AG08396 (cell line): ENCODE measurements at places on chromosomes 2 and 18.

GRCh38 chr2:235170536-235171521, 219.0 kb downstream of the SH3BP4 start:
- peak; percentile 65 for DNase-seq

DNA sequence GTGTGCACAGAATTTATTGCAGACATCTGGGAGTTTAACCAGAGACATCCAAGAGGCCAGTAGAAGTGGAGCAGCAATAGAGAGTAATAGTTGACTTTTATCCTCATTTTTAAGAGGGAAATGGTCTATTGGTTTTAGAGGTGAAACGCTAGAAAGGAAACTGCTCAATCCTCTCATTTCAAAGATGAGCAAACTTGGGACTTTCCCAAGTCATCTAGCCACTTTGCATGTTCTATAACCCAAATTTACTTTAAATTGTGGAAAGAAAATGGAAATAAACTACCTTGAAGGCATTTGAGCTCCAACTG, 601.7 kb downstream of the ARHGAP15 start:
- DNase-seq, result no peak

GRCh38 chr2:230783101-230783500, 70.5 kb downstream of the CAB39 start:
- no peak for DNase-seq

- DNase-seq, result no peak
Observed at GRCh38 chr2:60735496-60736250, 20.4 kb upstream of the PAPOLG start.

DNA sequence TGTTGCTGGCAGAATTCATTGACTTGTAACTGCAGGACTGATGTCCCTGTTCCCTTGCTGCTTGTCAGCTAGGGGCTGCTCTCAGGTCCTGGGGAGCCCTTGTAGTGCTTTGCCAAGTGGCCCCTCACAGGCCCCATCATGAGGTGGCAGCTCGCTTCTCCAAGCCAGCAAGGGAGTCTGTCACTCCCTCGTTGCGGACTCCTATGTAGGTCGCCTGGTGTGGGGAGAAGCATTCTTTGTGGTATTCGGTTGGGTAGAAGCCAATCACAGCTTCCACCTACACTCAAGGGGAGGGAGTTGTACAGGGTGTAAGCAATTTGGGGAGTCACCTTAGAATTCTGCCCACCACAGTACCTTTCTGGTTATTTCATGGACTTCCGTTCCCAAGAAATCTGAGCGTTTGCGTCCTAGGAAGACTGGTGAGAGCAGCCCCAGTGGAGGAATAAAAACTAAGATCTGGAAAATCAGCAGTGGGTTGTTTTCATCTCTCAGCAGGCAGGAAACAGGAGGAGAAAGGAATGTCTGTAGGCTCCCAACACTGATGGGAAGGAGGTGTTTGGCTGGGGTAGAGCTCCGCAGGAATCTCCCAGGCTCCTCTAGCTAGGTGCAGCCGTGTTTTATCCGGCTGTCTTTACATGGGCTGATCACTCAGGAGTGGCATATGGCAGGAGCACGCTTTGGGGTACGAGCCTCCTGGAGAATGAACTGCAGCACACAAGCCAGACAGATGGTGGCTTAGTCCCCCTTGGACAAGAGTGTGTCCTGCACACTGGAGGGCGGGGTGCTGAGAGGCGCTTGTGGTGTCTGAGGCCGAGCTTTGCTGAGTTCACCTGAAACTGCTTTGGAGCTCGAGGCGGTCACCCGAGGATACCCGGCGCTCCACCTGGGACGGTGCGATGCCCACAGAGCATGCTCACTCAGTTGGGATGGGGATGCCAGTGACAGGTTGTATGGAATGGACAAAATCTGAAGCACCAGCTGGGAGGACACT, 58.3 kb downstream of the LDLRAD4 start:
- no peak for DNase-seq

GRCh38 chr2:186294248-186294888, 191.7 kb upstream of the ZC3H15 start:
- DNase-seq, result no peak

- DNase-seq, result no peak
Observed at GRCh38 chr2:29275186-29275585, 160.0 kb downstream of the CLIP4 start.

DNA sequence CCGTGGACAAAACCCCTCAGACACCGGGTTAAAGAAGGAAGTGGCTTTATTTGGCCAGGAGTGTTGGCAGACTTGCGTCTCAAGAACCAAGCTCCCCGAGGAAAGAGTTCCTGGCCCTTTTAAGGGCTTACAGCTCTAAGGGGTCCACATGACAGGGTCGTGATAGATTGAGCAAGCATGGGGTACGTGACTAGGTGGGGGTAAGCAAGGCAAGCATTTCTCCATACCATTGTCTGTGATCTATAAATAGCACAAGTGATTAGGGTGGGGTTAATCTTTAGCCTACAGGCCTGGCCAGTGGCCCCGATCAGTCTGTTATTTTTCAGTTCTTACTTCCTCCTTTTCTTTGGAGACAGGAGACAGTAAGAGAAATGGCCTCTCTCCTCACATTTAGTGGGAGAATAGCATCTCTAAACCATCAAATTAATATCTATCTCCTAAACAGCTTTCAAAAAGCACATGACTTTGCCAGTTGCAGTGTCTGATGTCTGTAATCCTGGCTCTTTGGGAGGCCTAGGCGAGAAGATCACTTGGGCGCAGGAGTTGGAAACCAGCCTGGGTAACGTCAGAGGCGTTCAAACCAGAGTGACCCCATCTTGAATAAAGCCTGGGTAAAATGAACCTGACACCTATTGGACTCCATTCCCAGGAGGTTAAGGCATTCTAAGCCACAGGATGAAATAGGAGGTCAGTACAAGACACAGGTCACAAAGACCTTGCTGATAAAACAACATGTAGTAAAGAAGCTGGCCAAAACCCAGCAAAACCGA, 18.3 kb upstream of the CNOT11 start:
- DNase-seq, result no peak

DNA sequence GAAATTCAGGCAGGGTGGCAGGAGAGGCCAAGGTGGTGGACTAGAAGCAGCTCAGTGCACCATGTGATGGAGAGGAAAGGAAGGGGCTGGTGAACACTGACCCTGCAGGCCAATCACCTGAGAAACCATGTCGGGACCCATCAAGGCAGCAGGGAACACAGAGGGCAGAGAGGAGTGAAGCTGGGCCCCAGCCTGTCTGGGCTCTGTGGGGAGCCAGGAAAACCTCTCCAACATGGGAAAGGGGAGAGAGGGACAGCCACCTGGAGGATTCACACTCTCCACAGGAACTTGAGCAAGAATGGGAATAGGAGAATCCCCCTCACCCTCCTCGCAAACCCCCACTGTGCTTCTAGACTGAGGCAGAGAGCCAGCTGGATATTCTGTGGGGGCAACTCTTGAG, 85.5 kb upstream of the CYP26B1 start:
- no peak for DNase-seq

DNA sequence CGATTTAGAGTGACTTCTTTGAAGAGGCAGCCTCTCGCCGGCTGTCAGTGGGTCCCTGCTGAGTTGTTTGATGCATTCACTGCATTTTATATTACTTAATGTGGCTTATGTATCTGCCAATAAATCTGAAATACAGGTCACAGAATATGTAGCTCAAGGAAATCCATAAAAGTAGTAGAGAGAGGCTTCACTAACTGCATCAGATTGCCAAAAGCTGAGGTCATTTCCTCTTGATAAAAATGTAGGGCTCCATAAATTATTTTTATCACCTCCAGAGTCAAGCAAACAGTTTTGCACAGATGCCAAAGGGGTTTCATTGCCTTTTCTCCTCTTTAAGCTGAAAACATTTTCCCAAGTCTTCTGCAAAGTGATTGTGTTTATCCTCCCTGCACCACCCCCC, 36.5 kb upstream of the CCDC93 start:
- DNase-seq, result no peak

GRCh38 chr2:147027436-147027835, 817.4 kb upstream of the ACVR2A start:
- DNase-seq, result no peak

GRCh38 chr18:24530630-24531111, 70.2 kb downstream of the HRH4 start:
- peak; percentile 37 for DNase-seq

DNA sequence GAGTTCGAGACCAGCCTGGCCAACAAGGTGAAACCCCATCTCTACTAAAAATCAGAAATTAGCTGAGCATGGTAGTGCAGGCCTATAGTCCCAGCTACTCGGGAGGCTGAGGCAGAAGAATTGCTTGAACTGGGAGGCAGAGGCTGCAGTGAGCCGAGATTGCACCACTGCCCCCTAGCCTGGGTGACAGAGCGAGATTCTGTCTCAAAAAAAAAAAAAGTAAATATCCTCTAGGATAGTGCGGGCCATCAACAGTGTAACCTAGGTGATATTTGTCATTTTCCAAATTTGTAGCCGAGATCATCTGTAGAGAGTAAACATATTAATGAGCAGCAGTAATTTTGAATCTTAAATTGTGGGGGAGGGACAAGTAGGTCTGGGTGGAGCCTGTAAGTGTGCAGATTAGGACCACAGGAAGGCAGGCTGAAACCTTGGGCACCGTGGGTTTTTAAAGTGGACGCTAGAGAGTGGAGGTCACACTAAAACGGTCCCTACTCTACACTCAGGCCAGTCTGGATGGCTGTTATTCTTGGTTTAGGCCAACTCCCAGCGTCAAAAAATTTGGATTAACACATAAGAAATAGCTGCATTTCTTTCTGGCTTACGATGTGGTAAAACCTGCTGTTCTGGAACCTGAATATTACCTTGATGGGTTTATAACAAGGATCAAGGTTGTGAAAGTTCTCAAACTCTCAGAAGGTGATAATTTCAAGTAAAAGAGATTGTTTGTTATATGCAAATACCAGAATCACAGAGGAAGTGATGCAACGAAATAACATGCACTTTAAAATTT, 22.7 kb upstream of the TET3 start:
- no peak for DNase-seq

DNA sequence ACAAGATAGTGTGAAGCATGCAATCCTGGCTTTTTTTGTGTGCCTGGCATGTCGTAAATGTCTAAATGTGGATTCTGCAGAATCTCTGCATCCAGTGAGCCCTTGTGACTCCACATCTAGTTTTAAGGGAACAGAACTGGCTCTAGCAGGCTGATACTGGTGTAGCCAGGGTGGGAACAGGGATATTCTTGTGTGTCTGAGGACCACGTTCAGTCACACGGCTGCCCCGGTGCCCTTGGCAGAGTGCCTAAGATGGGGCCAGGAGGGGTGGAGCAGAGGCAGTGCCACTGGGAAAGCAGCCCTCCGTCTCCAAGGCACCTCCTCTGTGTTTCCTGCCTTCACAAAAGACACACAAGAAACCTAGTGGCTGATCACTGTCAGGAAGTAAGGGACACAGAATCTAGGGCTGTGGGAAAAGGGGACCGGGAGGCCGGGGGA, 91.5 kb upstream of the PARD3B start:
- no peak for DNase-seq

GRCh38 chr2:206079699-206080465, 6.1 kb downstream of the INO80D start:
- no peak for DNase-seq

DNA sequence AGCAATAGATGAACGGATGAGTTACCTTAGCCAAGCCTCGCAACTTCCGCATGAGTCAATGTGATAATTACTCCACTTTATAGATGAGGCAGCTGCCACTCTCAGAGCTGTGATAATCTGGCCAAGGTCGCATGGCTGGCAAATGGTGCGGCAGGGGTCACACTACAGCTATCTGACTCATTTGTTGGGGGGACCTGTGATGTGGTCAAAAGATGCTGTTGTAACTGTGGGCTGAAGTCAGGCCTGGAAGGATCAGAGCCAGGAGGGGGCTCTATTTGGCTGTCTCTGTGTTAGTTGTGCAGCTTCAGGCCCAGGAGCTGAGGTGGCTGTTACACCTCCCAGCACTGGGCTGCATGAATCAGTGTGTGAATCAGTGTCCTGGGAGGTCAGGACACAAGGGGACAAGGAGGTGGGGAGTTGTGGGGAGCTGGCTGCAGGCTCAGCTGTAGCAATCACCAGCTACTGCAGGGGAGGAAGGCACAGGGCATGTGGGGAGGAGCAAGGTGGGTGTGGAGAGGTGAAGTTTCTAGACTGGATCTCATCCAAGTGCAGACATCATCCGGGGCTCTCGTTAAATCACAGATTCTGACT, 33.1 kb downstream of the NGEF start:
- DNase-seq, result peak; percentile 50

GRCh38 chr2:36379710-36380448, 24.3 kb downstream of the CRIM1 start:
- no peak for DNase-seq

DNA sequence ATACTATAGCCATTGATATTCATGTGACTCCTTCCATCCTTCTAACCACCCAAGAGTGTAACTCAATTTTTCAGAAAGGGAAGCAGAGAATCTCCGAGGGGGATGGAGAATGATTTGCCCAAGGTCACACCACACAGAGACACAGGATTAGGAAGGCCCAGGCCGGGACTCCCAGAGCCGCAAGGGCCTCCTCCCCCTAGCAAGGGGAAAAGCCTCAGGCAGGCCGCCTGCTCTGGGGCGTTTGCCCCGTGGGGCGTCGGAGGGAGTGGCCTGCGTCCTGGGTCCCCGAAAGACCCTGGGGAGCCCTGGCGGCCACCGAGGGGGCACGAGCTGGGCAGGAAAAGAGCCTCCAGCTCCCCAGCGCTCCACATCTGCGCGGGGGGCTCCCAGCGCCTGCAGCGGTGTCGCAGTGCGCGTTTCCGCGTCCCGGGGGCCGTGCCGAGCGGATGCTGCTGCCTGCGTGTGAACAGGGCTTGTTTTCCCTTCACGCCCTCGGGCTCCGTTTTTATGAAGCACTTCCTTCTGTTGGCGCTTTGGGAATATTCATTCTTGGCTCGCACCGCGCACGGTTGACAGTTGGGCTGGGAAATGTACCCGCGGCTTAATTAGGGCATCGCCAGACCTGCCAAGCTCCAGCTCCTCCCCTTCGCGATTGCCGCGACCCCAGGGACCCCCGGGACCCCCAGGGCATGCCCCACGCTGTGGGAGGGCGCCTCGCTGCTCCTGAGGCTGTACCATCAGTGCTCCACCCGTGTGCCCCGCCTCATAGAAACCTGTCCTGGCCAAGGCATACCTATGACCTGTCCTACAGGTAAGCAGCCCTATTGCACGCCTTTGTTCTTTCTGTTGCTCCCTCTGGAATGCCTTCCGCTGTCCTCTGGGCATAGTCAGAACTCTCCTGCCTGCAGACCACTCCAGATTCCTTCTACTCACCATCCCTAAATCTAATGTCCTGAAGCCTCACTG, 158.9 kb upstream of the GLI2 start:
- peak; percentile 57 for DNase-seq

- no peak for DNase-seq
Observed at GRCh38 chr2:40480073-40480472, 28.2 kb upstream of the SLC8A1 start.
